Stimulated activated CD4-positive, alpha-beta T cell treated with anti-CD3 and anti-CD28 coated beads, Interleukin-1b, Interleukin-23, amount 100 ng/mL, for 4 hours (primary cell): ENCODE measurements at places on chromosomes 13 and 19.

DNA sequence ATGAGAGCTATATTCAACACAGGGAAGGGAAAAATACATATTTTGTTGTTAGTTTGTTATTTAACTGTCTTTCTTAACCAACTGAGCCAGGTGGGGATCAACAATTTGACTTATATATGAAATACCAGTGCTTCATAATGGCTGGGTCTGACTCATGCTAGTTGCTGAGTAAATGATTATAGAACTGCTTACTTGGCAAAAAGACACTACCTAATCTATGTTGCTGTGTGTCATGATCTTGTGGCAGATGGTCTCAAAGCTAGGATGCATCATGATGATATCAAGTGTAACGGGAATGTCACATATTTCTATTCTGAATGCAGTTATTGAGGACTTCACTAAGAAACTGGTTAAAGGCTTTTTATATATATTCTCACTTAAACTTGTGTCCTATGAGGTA is 727.4 kb upstream of the SLITRK1 start:
- no peak for DNase-seq

- DNase-seq = no peak
These were observed 846.9 kb upstream of the MIR17HG start for GRCh38 chr13:90500569-90500968.

GRCh38 chr19:48844472-48844871 is 8.2 kb upstream of the HSD17B14 start:
- no peak for DNase-seq

DNA sequence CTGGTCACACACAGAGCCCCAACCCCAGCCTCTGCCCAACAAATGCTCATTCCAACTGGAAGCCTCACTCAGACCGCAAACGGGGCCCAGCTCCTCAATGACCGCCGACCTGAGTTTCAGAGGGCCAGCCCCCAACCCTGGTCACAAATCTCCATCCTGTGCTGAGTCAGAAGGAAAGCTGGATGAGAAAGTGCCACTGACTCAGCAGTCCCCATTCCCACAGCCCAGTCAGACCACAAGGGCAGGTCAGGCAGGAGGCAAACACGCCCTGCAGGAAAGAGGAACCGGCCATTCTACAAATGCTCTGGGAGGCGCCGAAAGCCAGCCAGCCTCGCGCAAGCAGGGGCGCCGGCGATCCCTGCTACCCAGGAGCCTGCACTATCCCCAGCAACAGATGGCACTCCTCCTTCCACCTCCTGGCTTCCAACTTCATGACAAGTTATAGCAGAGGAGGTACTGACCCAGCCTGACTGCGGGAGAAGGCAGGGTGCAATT is 14.1 kb upstream of the PRKD2 start:
- DNase-seq = no peak

- DNase-seq = no peak
These were observed 116.5 kb upstream of the VSTM2B start for GRCh38 chr19:29409076-29409862.

- DNase-seq = no peak
These were observed 52.0 kb upstream of the NPAS1 start for GRCh38 chr19:46967578-46968032.

DNA sequence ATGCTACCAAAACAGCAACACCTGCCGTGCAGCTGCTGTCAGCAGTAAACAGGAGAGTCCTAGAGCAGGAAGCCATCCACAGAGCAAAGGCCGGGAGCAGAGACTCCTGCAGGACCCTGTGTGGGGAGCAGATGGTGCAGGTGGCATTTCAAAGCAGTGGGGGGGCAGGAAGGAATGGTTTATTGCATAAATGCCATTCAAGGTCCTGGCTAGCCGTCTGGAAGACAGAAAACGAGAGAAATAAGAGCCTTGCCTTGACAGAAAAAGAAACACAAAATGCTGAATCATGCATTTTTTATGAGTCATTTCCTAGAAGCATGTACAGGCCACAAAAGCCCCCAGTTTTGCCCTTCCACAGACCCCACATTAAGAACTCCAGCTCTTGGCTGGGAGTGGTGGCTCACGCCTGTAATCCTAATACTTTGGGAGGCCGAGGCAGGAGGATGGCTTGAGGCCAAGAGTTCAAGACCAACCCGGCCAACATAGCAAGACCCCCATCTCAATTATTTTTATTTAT is 5.4 kb downstream of the RSPH6A start:
- DNase-seq = no peak

DNA sequence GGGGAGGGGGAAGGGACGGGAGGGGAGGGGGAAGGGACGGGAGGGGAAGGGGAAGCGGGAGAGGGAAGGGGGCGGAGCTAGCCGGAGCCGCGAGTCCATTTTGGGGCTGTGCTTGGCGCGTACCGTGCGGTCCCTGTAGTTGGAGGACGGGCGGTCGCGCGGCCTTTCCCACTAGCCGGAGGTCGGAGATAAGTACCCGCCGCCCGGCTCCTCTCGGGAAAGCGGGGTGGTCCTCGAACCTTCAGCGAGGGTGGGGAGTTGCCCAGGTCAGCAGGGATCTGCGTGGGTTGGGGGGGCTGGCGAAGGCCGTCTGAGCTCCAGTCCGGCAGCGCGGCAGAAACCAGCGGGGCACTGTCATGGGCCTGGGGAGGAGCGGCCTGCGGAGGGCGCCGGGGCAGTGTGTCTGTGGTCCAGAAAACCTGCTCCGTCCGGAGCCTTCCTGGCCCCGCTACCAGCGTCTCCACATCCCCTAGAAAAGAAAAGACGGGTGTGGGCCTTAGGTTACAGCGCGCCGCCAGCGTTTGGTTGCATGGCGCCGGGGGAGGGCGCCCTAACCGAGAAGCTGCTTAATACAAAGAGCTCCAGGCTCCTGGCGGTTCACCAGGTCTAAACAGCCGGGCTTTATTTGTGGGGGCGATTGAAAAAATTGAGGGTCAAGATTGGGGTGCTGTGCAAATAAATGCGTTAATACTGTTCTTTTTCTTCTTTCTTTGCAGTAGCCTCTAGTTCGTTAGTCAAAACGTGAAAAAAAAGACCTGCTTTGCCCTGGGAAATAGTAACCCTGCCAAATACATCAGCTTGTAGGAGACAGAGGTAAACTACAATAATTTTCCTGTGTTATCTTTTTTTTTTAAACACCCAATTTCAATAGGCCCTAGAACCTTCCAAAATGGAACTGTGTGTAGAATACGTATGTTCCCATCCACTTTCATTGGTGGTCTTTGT is at the start of gene TRIM13:
Gene TRIM13, plus strand, starts transcription at position 92 of the 945 bp plus-strand sequence. CDS start 14,899 bp downstream, outside the sequence.
- DNase-seq = peak; percentile 71

DNA sequence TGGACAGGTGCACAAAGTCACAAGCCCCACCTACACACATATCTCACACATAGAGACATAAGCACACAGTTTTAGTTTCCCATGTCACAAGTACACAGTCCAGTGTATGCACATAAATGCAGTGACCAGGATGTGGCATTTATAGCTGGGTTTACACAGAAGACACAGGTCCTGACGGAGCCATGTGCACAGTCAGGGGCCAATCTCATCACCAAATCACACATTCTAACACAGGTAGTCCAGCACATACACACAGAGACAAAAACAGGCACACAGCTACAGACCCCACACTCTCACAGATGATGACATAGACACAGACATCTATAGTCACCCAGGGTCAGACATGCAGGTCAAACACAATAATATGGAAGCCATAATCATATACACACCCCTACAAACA is 2.1 kb downstream of the NUMBL start:
- no peak for DNase-seq

DNA sequence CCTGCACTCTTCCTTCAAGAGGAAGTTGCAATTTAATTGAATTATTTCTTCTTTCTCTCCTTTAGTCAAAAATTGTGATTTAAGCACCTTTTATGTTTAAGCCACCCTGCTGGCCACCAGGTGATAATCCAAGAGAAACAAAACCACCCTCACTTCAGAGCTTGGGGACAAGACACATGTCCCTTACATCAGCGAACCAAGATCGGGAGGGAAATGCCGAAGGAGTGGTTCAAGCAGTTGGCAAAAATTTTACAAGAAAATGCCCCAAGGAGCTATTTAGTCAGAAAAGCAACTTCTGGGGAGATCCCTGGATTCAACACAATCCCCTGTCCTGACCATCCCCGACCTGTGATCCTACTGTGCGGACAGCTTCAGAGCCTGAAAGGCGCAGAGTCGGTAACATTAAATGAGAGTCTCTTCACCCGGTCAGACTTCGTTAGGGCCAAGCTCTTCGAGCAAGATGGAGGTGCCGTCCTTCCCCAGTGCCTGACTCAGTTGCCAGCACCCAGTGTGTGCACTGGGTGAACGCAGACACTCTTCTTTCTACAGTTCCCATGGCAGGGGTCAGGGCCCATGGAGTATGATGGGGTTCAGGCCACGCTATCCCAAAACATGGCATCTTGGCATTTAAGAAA is 78.6 kb upstream of the TM9SF2 start:
- DNase-seq = no peak

- DNase-seq = no peak
These were observed 31.5 kb upstream of the MAP3K10 start for GRCh38 chr19:40159744-40160143.

DNA sequence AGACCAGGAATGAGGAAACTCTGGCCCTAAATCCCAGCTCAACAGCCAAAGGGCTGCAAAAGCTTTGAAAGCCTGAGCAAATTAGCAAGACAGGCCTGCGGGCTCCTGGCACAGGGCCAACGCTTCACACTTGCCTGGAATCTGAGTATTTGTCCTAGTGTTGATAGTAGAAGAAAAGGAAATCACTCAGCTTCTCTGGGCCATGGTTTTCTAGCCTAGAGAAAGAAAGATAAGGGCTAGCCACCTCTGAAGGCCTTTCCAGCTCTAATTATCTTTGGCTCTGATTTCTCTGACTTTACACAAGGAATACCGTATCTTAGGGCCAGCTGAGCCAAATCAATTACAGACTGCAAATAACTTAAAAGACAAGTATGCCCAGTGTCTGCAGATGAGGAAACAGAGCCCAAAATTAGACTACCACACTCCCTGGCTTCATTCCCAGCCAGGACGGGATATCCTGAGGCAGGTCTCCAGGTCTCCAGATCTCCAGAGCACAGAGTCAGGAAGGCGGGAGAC is 69.6 kb downstream of the STK24 start:
- DNase-seq = no peak

GRCh38 chr13:111914241-111915103 is 152.5 kb upstream of the SOX1 start:
- no peak for DNase-seq

DNA sequence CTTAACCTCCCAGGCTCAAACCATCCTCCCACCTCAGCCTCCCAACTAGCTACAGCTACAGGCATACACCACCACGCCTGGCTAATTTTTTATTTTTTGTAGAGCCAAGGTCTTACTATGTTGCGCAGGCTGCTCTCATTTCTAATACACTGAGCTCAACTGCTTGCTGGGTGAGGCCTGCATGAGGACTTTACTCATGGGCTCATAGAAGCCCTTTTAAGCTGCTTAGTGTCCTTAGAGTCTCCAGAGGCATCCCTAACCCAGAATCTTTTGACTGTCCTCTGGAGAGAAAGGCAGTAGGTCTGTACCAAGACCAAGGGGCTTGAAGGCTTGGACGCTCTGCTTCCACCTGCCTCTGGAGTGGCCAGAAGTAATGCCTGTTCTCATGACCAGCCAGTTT is 141.6 kb downstream of the TM9SF2 start:
- no peak for DNase-seq

GRCh38 chr19:48271531-48272151 is 1.8 kb downstream of the ZNF114 start:
- DNase-seq = no peak

DNA sequence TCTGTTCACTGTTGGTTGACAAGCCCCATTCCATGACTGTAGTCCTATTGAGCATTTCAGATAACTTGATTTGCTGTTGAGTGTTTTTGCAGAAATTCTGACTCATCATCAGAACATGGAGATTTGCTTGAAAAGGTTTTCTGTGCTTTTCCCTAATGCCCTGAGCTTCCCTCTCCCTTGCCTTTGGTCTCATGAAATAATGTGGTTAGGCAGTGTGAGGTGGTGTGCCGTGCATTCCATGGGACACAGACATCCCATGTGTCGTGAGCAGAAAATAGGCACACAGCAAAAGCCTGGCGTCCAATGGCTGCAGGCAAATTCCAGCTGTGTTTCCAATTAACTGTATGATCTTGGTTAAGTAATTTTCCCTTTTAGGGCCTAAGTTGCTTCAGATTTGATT is 197.4 kb downstream of the DLEU7 start:
- DNase-seq = no peak

GRCh38 chr13:110885966-110886869 is 28.7 kb downstream of the ANKRD10 start:
- DNase-seq = no peak

DNA sequence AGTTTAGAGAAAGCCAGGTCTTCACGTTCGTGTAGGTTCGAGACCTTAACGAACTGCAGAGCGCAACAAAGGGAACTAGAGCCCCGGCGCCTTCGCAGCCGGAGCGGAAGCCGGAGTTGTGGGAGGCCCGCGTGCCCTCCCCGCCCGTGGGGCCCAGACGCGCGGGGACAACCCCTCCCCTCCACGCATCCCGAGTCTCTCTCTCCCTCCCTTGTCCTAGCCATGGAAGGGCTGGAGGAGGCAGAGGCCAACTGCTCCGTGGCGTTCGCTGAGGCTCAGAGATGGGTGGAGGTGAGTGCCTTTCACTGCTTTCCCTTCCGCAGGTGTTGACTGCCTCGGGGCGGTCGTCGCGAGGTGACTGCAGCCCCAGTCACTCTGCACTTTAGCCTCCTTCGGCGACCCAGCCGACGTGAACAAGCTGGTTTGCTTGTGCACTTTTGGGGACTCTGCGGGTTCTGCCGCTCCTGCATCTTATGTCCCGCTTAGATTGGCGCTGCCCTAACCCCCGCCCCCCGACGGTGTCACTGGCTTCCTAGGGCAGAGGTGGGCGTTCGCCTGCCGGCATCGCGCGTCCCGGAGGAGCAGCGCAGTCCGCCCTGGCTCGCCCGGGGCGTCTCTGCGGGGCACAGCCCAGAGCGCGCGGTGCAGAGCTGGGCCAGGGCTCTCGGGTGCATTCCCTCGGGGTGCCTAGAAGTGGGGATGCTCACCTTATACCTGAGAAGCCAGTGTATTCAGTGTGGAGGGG is 478 bp downstream of the LMO7 start:
- DNase-seq = peak; percentile 21

DNA sequence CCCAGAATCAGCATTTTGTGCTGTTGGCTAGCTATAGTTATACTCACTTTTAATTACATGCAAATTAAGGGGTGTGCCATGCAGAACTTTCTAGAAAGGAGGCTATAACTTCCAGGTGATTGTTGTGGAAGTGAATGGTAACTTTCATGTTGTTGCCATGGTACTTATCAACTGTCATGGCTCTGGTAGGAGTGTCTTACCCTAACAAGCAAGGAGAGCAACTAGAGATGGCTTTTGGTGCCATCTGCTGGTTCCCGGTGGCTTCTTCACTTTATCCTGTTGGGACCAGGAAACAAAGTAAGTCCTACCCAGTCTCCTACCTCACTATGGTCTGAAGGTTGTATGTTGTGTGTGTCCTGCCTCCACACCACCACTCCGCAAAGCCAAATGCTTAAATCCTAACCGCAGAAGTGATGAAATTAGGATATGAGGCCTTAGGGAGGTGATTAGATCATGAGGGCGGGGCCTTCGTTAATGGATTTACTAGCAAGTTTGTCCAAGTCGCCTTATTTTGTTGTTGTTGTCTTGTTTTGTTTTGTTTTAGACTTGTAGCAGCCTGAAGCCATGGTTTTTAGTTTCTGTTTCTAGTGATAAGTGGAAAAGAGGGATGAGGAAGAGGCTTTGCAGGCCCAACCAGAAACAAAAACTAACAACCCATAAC is 22.6 kb downstream of the FBXL12 start:
- DNase-seq = peak; percentile 69
